ENCODE measurements at places on chromosomes 3 and 15.

DNA sequence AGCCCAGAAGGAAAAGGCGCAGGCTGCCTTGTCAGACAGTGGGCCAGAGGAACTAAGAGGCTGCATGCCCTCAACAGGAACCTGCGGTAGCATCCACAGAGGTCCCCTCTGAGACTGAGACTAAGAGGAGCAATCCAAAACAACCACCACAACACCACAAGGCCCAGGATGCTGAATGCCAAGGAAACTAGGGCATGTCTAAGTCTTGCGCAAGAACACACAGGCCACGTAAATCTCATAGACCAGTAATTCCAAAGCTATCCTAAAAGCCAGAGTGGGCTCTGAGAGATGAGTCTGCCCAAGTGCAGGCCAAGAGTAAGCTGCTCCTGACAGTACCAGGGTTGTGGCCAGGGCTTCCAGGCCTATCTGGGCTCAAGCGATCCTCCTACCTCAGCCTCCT, 12.9 kb downstream of the MON1A start:
- DNase-seq = no peak

GRCh38 chr3:20589275-20589674, 403.3 kb upstream of the SGO1 start:
- no peak for DNase-seq

- DNase-seq = no peak
Observed at GRCh38 chr15:77804210-77804609, 171.5 kb upstream of the LINGO1 start.

- no peak for DNase-seq
Observed at GRCh38 chr3:78101384-78101783, 1061.5 kb downstream of the ROBO2 start.

- DNase-seq = no peak
Observed at GRCh38 chr3:51539291-51539941, 897 bp downstream of the RAD54L2 start.

DNA sequence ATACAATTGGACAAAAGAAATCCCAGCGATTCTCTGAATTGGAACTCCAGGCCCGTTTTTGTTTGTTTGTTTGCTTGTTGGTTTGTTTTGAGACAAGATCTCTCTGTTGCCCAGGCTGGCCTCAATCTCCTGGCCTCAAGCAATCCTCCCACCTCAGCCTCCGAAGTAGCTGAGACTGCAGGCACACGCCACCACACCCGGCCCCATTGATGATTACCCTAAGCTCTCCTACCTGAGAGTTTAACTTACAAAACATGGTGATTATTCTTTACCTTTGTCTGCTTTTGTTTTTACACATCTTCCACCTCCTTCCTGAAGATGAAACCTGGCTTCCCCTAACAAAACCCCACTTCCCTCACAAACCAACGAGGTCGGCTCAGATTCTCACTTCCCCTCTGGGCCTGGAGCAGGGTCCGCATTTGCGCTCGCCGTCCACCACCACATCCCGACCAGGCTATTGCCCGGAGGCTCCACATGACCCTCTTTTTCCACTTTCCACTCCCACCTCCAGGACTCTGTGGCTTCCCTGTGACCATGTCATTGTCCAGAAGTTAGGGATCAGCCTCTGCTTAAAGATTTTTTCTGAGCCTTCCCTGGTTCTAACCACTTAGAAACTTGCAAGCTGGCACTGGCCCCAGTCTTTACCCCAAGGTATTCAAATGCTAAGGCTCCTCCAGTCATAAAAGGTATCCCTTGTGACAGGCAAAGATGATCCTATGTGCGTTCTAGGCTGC, 14.8 kb downstream of the KLHL6 start:
- DNase-seq = no peak

DNA sequence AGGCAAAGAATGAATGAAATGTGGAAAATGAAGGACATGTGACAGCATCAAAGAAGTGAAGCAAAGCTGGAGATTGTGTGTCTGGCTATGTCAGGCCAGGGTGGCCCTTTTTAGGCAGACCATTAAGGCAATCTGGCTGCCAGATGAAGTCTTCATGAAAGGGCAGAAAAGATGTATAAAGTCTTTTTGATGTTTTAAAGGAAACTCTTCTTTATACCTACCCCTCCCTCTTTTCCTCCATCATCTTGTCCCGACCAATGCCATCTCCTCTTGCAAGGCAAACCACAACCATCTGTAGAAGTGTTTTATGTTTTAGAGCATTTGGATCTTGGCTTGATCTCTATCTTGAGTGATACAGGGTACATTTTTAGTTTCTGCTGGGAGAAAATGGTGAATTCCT, 259.2 kb downstream of the LSAMP start:
- DNase-seq = no peak

- DNase-seq = no peak
Observed at GRCh38 chr15:64066451-64066850, 20.2 kb upstream of the DAPK2 start.

- no peak for DNase-seq
Observed at GRCh38 chr15:91857224-91857585, 3.7 kb downstream of the SLCO3A1 start.

DNA sequence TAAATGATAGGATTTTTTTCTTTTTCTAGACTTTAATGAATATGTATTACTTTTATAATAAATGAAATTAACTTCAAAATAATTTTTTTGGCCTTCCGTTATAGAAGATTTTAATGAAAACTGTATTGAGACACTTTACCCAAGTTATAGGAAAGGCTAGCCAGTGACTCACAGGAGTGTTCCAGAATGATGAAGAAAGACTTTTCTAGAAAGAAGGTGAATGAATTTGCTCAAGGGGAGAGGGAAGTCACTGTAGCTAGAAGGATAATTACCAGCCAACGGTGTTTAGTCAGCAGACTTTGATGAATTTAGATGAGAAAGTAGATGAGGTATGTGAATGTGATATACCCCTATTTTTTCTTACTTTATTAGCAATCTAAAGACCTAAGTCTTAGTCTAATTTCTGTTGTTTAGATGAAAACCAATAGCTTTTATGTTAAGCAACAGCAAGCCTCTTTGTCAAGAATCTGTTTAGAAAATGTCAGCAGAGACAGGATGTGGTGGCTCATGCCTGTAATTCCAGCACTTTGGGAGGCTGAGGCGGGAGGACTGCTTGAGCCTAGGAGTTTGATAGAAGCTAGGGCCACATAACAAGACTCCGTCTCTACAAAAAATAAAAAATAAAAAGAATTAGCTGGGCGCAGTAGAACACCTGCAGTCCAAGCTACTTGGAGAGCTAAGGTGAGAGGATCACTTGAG, 3.2 kb downstream of the ALAS1 start:
- DNase-seq = no peak

DNA sequence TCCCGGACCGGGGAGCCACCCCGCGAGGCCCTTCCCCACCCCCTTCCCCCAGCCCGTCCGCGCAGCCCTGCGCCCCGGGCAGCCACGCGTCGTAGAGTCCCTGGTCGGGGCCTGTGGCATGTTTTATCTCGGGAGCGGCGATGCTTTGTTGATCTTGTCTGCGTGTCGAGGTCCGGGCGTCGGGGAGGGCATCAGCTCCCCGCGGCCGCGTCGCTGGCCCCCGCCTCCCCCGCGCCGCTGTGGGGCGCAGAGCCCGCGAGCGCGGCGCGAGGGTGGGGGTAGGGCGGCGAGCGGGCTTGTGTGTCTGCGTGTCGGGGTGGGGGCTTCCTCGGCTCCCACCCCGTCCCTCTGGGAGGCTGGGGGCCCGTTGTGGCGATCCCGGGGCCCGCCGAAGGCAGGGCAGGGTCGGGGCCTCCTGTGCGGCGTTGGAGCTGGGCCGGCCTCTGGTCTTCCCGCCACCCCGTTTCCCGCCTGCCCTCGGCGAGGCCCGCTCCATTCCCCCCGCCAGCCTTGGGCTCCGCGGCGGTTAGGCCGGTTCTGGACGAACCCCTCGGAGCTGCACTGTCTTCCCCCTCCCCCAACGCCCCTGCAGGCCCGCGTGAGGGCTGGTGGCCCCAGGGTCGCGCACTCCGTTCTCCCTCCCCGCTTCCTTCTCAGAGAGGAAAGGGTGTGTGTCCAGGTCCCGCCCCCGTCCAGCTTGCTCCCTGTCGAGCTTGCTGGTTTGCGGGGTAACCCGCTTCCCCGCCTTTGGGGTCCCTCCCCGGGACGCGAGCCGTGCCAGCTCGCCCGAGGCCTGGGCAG, 695 bp downstream of the GMPS start:
- no peak for DNase-seq

- DNase-seq = no peak
Observed at GRCh38 chr15:65115542-65115941, 542 bp upstream of the UBAP1L start.

GRCh38 chr3:25460751-25461150, 32.7 kb downstream of the RARB start:
- no peak for DNase-seq

DNA sequence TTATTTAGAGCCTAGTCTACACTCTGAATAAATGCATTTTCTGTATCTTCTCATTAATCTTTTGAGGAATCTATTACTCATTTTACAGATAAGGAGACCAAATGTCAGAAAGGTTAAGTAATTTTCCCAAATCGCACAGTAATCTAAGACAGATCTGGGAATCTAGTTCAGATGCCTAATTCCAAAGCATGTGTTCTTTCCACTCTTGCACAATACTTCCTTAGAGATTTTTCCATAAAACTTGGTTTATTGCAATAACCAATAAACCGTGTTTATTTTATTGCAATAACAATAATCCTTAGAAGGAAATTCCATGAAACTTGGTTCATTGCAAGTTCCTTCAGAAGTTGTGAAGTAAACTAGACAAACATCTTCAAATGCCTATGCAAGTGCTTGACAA, 17.4 kb upstream of the COL8A1 start:
- no peak for DNase-seq

DNA sequence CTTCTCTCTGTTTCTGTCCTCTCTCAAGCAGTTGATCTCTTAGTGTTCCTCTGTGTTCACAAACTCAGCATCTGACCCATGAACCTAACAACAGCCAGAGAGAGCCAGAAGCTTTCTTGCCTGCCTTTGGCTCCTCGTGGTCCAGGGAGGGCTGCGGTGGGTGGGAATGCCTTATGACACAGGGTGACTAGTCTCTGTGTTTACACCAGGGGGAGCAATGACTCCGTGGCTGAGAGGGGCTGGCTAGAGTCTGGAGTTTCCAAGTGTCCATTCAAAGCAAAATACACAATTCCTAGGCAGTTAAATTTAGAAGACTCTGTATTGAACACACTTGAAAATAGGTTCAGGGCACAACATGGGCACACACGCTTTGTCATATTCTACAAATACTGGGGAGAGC, 370.0 kb upstream of the FRG2C start:
- no peak for DNase-seq

DNA sequence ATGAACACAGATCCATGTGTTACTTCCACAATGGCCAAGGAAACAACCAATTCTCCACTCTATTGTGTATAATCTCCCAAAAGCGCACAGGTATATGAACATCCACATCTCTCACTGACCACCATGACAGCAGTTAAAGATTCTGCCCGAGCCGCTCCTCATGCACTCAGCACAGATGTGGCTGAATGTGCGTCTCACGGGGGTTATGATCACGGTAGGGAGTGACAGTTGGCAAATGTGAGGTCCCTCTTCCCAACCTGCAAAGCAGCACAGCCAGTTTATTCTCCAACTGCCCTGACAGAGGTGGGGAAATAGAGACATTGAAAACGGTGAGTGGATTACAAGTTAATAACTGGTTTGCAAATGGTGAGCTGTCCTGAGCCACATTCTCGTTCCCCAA, 17.6 kb downstream of the FOXP1 start:
- DNase-seq = no peak

- DNase-seq = no peak
Observed at GRCh38 chr3:69527498-69527897, 141.6 kb upstream of the FRMD4B start.

GRCh38 chr3:36911990-36912804, 32.7 kb downstream of the TRANK1 start:
- DNase-seq = no peak

GRCh38 chr3:17320266-17320665, 422.2 kb downstream of the TBC1D5 start:
- DNase-seq = no peak

DNA sequence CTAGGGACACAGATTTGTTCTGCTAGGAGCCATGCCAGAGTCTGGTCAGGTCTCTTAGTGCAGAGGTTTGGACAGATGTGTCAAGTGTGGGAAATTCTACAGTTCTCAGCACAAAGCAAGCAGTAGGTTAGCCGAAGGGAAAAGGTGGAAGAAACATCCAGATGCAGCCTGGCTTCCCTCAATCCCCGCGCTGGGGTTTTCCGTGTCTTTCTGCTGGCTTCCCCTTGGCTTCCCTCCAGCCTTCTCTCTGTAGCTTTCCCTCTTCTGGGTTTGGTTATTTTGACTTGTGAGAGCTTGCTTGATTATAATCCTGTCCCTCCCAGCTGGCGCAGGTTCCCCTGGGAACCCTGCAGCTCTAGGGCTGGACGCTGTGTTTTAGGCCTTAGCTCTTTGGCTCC, 4.1 kb downstream of the TF start:
- DNase-seq = no peak

GRCh38 chr15:32651229-32651837, 9.8 kb downstream of the SCG5 start:
- DNase-seq = no peak

GRCh38 chr3:45593708-45594601, 596 bp upstream of the LIMD1 start:
- DNase-seq = no peak

GRCh38 chr15:82692171-82692570, 17.5 kb downstream of the AP3B2 start:
- no peak for DNase-seq

DNA sequence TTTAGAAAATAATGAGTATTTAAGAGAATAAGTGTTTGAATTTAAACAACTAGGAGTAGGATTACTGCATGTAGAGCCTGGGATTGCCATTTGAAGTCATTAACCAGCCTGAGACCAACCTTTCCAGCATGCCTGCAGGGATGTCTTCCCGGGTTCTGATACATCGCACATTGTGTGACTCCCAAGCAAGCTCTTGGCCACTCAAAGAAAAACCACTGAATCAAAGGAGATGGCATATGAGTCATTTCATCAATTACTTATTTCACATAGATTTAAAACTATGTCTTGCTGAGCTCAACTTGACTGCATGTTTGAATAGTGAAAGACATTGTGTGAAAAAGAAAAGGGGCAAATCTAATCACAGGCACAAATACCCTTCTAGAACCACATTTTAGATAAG, 15.0 kb upstream of the THBS1 start:
- no peak for DNase-seq

DNA sequence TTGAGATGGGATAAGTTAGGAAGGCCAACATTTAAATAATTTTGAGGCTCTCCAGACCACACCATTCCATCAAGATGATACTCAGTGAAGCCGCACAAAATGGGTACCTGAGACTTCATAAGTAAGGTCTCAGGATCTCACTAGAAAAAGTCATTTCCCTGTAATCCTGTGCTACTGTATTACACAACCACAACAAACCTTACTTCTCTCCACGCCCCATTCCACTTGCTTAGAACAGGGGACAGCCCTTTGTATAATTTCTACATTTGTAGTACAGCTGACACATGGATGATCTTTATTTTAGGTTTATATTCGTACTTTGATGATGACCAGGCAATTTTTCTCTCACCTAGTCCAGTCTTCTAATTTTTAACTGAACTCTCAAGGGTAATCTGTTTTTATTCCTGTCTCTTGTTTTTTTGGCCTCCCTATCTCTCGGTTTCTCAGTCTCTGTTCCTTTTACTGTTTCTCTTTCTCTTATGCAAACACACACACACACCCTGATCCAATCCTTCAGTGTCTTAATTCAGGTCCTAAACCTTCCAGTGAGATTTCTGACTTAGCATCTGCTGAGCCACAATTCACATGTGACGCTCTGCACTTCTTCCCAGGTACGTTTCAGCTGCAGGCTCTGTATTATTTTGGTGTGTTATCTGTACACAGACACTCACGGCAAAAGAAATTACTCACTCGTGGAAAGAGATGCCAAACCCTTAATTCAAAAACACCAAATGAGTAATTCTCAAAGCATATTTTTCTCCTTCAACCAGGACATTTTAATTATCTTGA, 223.2 kb upstream of the THBS1 start:
- no peak for DNase-seq

- no peak for DNase-seq
Observed at GRCh38 chr15:92733090-92733933, 77.7 kb upstream of the FAM174B start.
